ENCODE measurements at places on chromosomes 11 and 22. TPM values are rescaled to one million over a fixed set of nuclear protein-coding genes. Genes with fewer than 3 reads are reported as not detected.

GRCh38 chr11:8111636-8112035, 30.6 kb downstream of the TUB start:
- H3K4me1 ChIP-seq: peaks cover 23% of the 10 kb centered on the region
- peaks cover 1% of the 10 kb centered on the region for H3K36me3 ChIP-seq
- H3K27ac ChIP-seq: no peak overlapping the region
- H3K27me3 ChIP-seq: no peaks in the 10 kb centered on the region

DNA sequence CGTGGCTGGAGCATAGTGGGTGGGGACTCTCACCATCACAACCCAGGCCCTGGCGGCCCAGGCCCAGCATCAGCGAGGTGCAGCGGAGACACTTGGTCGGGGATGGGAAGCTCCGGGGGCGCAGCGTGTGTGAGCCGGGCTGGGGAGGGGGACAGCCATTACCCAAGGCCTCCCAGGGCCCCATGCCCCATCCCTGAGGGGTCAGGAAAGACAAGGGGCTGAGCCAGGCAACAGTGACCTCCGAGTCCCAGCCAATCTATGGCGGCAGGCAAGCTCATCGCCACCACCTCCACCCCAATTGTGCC, 11.3 kb downstream of the CDC42BPG start:
- H3K36me3 ChIP-seq: peaks cover 21% of the 10 kb centered on the region
- no peaks in the 10 kb centered on the region for H3K4me1 ChIP-seq
- no peak overlapping the region for H3K27ac ChIP-seq
- H3K27me3 ChIP-seq: no peaks in the 10 kb centered on the region
- no peak for DNase-seq

DNA sequence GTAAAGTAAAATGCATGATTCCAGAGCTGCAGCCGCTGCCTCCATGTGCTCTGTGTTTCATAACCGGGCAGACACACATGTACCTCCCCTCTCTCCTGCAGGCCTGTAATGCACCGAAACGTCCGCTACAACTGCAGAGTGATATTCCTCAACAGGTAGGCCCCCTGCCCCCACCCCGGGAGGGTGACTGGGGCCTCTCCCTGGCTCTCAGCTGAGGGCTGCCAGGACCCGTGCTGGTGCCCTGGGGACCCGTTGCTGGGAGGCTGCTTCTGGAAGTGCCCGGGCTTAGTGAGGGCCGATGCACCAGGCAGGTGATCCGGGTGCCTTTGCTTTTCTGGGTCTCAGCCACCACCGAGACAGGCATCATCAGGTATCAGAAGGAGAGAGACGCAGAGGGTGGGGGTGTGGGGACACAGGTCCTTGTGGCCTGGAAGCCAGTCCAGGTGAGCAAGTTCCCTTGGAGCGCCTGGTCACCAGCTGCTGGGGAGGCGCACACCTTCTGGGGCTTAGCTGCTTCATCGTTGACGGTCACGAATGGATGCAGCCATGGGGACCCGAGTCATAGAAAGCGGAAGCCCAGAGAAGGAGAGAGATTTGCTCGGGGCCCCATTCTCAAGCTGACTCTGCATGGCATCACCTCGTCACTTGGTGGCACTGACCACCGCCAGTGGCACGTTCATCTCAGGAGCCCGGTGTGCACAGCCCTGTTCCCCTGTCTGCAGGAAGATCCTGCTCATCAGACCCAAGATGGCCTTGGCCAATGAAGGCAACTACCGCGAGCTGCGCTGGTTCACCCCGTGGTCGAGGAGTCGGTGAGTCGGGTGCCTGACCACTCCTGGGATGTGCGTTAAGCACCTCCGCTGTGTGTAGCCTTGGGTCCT, 10.6 kb downstream of the NADSYN1 start:
- H3K4me3 ChIP-seq: no peak overlapping the region
- H3K4me1 ChIP-seq: no peaks in the 10 kb centered on the region
- no peaks in the 10 kb centered on the region for H3K27me3 ChIP-seq
- H3K27ac ChIP-seq: no peak overlapping the region

TMEM184B gene
- 68.1 TPM for total RNA-seq

TMPRSS13 gene
- 8.5 TPM for total RNA-seq

KCNJ11 gene
- 18.4 TPM for total RNA-seq

GRCh38 chr11:17605651-17606122, 58.6 kb downstream of the OTOG start:
- no peaks in the 10 kb centered on the region for H3K4me1 ChIP-seq
- no peak for DNase-seq

GRCh38 chr11:93490996-93491618, 52.1 kb downstream of the SMCO4 start:
- no peaks in the 10 kb centered on the region for H3K27me3 ChIP-seq
- no peak overlapping the region for H3K4me3 ChIP-seq
- peak; percentile 26 for DNase-seq
- H3K36me3 ChIP-seq: no peaks in the 10 kb centered on the region
- peak overlapping the region; percentile 1 for H3K27ac ChIP-seq

ZNRD2 gene
- 32.1 TPM for total RNA-seq

- no peaks in the 10 kb centered on the region for H3K27me3 ChIP-seq
- H3K4me1 ChIP-seq: no peaks in the 10 kb centered on the region
- no peak for DNase-seq
- no peak overlapping the region for H3K4me3 ChIP-seq
Measured at GRCh38 chr11:65209711-65210360, 28.1 kb downstream of the CAPN1 start.

OR2AG1 gene
- total RNA-seq: not detected

MMP3 gene
- 1.2 TPM for total RNA-seq
